Activated naive CD4-positive, alpha-beta T cell treated with anti-CD3 and anti-CD28 coated beads, Interleukin-2, amount 10 ng/mL, durations not matched to agents 7 days and 5 days (primary cell): ENCODE measurements at places on chromosomes 3 and 15.

GRCh38 chr15:33378866-33379480, 68.2 kb downstream of the RYR3 start:
- peaks cover 4% of the 10 kb centered on the region for H3K27me3 ChIP-seq
- DNase-seq: no peak
- H3K4me1 ChIP-seq: no peaks in the 10 kb centered on the region
- no peak overlapping the region for H3K4me3 ChIP-seq
- H3K27ac ChIP-seq: no peak overlapping the region

DNA sequence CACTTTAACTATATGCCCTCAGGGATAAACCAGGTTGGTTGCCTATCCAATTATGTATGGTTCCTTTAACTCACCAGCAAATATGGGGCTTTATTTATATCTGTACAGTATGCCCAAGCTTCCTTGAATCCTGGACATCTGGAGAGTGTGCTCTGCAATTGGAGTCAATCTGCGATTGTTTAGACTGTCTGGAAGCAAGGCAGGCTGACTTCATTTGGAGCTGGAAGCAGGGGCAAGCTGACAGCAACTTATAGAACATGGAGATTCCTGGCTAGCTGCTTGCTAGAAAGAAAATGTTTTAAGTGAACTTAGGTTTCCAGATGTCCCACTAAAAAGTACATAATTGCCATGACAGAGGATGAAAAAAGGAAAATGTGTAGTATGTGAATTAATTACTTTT, 63.7 kb upstream of the TPRG1 start:
- no peak overlapping the region for H3K27ac ChIP-seq
- no peak for DNase-seq
- no peak overlapping the region for H3K4me3 ChIP-seq

DNA sequence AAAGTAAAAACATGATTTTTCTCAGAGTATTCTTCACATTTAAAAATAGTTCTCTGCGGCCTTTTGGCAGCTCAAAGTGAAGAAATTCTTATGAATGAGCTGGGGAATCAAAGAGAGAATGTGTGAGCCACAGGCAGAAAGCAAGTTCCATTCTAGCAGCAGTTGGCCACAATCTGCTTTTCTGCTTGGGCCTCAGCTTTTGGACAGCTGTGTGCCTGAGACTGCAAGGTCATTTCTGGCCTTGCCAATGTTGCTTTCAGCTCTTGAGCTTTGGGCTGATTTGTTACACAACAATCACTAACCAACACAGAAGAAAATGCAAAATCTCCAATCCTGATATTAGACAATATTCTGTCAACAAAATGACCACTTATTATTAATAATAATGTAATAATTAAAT, 14.4 kb upstream of the TM4SF4 start:
- no peak overlapping the region for H3K27ac ChIP-seq
- no peaks in the 10 kb centered on the region for H3K36me3 ChIP-seq
- DNase-seq: no peak
- no peaks in the 10 kb centered on the region for H3K4me1 ChIP-seq
- H3K4me3 ChIP-seq: no peak overlapping the region

GRCh38 chr15:89751748-89752147, 699 bp upstream of the MESP1 start:
- no peak for DNase-seq
- H3K27ac ChIP-seq: no peak overlapping the region
- H3K36me3 ChIP-seq: no peaks in the 10 kb centered on the region
- H3K27me3 ChIP-seq: peaks cover 73% of the 10 kb centered on the region
